ENCODE measurements at places on chromosomes 16 and 17.
A peak's percentile ranks its signal among the peaks of the same experiment; 100 is the strongest.

GRCh38 chr16:11446566-11447119, 101.4 kb downstream of the RMI2 start:
- no peak for DNase-seq

DNA sequence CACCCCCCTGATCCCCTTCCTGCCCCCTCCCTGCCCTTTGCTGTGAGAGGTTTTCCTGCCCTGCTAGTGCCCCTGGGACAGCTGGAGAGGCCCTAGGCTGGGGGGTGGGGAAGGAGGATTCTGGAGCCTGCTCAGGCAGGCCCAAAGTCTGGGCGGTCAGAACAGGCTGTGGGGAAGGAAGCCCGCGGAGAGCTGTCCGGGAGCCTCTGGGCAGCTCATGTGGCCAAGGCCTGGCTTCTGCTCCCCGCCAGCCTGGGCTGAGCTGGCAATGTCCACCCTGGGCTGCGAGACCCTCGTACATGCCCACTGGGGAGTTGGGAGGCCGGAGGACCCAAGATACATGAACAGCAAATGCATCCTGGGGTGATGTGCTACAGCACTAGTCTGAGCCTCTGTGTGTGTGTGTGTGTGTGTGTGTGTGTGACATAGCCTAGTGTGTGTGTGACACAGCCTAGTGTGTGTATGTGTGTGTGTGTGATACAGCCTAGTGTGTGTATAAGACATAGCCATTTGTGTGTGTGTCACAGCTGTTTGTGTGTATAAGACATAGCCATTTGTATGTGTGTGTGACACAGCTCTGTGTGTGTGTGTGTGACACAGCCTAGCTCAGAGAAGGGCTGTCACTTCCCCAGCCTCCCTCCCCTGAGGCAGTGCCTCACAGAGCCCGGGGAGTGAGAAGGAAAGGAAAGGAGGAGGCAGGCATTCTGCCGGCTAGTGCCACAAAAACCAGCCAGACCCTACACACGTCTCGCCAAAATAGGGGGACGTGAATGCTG, 201.4 kb upstream of the CIBAR2 start:
- DNase-seq = no peak

DNA sequence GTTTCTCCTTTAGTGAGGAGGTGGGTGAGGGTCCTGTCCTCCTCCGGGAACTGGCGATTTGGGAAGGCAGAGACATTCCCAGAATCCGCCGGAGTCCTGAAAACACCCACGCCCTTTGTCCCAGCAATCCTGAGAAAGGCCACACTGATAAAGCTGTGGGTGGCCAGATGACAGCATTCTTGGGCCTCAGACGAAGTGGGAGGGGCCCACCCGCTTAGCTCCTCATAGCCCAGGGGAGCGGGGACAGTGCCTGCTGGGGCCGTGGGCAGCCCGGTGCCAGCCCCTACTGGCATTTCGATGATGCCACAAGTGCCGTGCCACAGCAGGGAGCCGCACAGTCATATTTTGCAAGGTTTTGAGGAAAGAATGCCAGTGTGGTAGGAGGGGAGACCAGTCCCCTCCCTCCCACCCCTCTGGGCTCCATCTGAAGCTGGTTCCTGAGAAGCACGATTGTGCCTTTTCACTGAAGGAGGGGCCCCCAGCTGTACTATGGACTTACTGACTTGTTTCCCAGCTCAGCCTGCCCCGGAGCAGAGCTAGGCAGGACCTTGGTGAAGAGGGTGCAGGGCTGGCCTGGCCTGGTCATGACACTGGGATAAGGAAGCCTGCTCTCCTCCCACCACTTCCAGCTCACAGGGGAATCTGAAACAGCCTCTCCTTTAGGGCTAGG, 20.9 kb upstream of the MPRIP start:
- no peak for DNase-seq

DNA sequence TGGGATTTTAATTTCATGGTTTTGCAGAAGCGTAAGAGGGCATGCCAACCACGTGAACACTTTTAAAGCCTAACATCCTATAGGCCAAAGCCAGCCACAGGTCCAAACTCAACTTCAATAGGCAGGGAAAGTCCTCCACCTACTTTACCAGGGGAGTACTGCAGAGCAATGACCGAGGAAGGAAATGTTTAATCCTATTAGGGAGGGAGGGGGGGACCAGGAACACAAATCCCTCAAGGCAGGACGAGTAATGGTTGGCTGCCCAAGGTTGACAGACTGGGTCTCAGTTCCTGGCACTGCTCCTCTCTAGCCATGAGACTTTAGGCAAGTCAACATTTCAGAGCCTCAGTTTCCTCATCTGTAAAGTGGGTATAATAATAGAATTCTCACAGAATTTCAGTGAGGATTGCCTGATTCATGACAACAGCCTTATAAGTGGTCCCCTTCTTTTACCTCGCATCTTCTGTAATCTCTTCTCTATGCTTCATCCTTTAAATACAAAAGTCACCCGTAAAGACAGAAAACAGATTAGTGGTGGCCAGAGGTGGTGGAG, 315.8 kb downstream of the HAPSTR1 start:
- DNase-seq = no peak

- no peak for DNase-seq
Measured at GRCh38 chr16:88383401-88384221, 852 bp downstream of the ZNF469 start.

- DNase-seq = no peak
Measured at GRCh38 chr16:30474074-30474452, 1.5 kb downstream of the ITGAL start.

DNA sequence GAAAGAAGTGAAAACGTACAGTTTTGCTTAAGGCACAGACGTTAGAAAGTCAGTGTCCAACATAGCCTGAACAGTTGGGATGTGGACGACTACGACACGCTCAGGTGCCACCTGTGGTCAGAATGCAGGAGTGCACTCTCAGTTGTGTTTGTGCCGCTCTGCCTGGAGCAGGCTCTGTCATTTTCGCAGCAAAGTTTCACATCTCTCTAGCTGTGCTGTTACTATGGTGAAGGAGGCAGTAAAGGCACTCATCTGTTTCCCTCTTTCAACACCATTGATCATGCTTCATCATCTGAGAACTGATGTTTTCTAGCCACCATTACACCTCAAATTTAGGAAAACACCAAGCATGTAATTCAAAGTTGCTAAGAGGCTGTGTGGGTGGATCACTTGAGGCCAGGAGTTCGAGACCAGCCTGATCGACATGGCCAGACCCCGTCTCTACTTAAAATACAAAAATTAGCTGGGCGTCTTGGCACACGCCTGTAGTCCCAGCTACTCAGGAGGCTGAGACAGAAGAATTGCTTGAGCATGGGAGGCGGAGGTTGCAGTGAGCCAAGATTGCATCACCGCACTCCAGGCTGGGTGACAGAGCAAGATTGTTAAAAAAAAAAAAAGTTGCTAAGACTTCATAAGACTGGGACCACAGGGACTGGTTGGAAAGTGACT, 44.9 kb upstream of the DNAJA2 start:
- peak; percentile 51 for DNase-seq

DNA sequence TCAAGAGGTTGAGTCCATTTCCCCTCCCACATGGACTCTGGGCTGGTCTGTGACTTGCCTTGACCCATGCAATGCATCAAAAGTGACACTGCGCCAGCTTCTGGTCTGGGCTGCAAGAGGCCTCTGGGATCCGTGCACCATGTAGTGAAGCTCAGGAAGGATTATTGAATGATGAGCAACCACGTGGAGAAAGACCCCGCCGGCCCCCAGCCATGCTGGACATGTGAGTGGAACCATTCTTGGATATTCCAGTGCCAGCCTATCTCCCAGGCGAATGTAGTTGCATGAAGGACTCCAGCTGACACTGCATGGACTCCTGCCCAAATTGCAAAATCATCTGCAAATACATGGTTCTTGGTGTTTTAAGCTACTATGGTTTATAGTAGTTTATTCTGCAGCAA, 7.6 kb upstream of the ALOX15B start:
- DNase-seq = no peak

DNA sequence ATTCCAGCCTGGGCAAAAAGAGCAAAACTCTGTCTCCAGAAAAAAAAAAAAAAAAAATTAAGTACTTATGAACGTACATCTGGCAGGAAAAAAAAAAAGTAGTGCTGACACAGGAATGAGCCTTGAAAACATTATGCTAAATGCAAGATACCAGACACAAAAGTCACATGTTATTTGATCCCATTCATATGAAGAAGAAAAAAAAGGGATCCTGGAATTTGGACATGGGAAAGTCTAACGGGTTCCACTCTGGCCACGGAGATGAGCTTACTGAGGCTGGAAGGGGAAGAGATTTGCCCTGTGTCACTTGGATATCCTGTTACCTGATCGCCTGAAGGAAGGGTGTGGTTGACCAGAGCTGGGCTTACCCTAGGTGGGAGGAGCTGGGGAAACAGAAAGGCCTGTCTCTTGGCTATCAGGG, 251.9 kb downstream of the PARN start:
- DNase-seq = no peak

DNA sequence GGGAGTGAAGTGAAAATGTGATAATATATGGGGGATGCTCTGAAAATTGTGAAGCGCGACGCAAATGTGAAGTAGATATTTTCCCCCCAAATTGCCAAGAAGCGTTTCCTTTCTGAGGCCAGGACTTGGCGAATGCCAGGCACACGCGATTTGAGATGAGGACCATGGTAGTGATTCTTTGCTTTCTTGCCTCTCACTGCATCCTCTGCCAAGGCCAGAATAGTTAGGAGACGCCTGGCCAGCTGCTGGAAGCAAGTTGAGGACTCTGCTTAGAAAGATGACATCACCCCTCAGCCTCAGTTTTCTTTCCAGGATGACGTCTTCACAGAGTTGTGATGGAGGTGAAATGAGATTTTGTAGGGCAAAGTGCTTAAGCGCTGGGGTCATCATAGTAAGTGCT, 25.9 kb downstream of the PIPOX start:
- DNase-seq = no peak

GRCh38 chr16:79278506-79278905, 322.0 kb downstream of the MAF start:
- DNase-seq = peak; percentile 55

DNA sequence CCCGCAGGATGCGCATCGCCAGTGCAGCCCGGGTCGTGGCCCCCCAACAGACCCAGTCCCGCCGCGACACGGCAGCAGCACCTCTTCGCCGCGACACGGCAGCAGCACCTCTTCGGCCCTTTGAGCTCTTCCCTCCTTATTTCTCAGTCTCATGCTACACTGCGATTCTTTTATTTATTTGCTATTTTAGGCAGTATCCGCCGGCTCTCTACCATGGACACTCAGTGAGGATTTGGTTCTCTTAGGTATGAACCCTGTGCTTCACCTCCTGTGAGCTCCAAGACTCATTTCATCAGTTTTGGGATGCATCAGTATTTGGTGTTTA, 8.3 kb upstream of the MAP2K3 start:
- no peak for DNase-seq

- DNase-seq = no peak
Measured at GRCh38 chr16:69890892-69891282, 60.2 kb upstream of the CLEC18A start.

DNA sequence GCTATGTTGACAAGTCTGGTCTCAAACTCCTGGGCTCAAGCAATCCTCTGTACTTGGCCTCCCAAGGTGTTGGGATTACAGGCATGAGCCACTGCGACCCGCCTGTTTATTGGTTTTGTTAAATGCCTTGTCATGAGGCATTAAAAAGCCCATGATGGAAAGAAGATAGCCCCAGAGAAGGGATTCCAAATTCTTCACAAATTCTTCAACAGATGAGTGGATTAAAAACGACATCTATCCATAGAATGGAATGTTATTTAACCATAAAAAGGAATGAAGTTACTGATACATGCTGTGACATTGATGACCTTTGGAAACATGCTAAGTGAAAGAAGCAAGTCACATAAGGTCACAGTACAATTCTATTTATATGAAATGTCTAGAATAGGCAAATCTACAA, 4.7 kb downstream of the SGF29 start:
- no peak for DNase-seq

GRCh38 chr17:41956522-41956921, 10.1 kb upstream of the CNP start:
- DNase-seq = no peak

DNA sequence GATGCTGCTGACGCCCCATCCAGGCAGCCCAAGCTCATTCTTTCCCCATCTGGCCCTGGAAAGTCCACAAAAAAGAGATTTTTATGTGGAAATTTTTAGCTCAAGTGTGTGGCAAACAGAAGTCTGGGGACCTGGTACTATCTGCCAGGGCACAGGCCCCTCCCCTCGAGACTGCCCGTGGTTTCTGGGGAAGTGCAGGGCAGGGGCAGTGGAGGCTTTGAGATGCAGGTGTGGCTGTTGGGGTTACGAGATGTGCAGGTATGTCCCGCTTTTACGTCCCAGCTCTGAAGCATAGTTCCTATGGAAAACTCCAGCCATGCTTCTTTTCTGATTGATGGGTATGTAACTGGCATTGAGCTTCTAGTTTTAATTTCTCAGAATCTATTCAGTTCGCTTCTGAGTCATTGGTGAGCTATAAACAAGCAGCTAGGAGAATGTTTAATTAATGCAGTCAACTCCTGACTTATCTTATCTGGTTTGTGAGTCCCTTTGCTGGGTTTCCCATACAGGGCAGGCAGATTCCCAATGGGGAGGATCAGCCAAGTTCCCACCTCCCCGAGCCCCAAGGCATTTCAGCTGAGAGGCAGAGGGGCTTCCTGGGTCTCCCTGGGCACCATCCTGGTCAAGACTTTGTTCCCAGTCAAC, 16.2 kb downstream of the TBX4 start:
- no peak for DNase-seq

DNA sequence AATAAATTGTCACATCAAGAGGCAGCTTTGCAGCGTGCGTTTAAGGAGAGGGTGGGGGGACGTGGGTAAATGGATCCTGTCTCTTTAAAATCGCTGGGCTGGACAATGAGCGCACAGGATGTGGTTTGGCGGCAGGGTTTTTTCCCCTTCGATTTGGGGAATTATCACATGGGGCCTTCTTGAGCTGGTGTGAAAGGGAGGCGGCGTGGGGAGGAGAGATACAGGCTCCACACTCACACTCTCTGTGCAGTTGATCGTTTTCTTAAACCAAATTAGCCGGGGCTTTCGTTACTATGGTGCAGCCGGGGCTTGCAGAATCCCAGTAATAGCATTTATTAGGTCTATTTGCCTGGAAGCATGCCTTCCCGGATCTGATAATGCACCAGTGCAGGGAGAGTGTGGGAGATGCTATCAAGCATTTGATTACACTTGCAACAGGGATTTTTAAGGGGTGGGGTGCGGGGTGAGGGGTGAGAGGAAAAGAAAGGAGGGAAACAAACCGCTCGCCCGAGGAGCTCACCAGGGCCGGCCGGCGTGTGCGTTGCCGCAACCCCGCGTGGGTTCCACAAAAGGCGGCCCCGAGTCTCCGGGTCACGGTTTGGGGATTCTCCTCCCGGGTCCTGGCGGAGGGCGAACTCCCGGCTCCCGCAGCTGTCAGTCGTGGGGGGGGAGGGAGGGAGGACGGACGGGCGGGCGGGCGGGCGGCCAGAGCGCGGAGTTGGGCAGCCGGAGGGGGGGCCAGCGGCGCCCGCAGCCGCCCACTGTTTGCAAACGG, 58.8 kb upstream of the GSE1 start:
- DNase-seq = peak; percentile 86

DNA sequence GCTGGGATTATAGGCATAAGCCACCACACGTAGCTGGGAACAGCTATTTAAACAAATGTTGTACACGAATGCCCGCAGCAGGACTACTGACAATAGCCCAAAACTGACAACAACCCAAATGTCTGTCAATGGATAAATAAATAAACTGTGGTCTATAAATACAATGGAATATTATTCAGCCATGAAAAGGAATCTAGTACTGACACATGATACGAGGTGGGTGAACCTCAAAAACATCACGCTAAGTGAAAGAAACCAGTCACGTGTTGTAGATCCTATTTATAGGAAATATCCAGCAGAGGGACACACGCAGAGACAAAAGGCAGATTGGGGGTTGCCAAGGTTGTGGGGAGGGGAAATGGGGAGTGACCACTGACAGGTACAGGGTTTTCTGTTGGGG, 390.0 kb upstream of the TNRC6C start:
- no peak for DNase-seq

- DNase-seq = no peak
Measured at GRCh38 chr17:58285422-58285810, 4.7 kb upstream of the MPO start.

Data from CD4-positive, alpha-beta T cell treated with Interleukin-4 for 1 hour (primary cell).